Suppressor macrophage treated with lipopolysaccharide for 1 hour (primary cell): ENCODE measurements at places on chromosomes 3 and 15.

DNA sequence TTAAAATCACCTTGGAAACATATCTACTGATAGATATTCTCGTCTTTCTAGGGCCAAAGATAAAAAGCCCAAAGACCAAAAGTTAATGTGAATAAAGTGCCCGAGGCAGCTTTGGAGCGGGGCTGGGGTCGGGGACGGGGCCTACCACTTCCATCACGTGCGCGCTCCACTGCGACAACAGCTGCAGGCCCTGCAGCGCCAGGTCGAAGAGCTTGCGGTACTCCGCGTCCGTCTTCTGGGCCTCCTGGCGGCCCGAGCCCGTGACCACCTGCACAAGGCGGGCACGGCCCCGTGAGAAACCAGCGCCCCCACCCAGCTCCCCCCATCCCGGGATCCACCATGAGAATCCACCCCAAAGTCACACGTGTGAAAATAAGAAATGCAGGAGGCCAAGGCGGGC is 52.4 kb downstream of the CYFIP1 start:
- no peak for DNase-seq

GRCh38 chr3:184192889-184193288 is 6.9 kb downstream of the ABCF3 start:
- no peak for DNase-seq

- peak; percentile 30 for DNase-seq
Measured at GRCh38 chr3:185175370-185175987, 22.6 kb upstream of the C3orf70 start.

- DNase-seq, result no peak
Measured at GRCh38 chr3:29789686-29790085, 508.8 kb downstream of the RBMS3 start.

DNA sequence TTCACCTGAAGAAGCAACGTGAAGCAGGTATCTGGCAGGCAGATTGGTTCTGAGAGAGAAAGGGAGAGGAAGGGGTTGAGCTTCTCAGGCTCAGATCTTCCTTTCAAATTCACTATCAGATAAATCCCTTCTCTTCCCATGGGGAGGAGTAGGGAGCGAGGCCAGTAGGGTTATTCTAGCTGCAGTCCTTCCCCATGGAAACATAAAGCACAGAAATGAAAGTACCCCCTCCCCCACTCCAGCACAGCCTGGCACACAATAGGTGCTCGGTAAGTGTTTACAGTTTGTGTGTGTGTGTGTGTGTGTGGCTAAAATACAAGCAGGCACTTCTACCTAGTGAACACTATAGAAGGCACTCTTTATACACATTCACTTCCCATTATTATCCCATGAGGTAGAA is 20.8 kb upstream of the VPS8 start:
- no peak for DNase-seq

DNA sequence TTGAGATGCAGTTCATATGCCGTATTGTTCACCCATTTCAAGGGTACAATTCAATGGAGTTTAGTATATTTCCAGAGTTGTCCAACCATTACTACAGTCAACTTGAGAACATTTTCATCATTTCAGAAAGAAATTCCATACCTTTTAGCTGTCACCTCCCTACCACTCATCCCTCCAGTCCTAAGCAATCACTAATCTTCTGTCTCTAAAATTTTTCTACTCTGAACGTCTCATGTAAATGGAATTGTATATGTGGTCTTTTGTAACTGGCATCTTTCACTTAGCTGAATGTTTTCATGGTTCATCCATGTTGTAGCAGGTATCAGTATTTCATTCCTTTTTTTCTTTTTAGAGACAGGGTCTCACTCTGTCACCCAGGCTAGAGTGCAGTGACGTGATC is 51.1 kb downstream of the CMTM7 start:
- no peak for DNase-seq

GRCh38 chr3:166877971-166878370 is 502.1 kb downstream of the ZBBX start:
- no peak for DNase-seq

DNA sequence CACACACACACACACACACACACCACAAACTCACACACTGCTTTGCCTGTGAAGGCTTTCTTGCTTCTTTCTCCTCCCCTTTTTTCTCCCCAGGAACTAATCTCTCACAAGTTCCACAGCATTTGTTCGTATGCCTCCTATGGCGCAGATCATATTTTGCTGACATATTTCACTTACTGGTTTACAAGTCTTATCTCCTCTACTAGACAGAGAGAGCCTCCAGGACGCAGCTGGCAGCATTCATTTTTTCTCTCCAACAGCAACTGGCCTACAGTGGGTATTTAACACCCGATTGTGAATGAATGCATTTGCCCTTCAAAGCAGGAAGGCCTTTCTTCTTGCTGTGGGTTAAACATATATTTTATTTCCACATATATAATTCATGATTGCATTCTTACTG is 47.0 kb upstream of the DLG1 start:
- no peak for DNase-seq

DNA sequence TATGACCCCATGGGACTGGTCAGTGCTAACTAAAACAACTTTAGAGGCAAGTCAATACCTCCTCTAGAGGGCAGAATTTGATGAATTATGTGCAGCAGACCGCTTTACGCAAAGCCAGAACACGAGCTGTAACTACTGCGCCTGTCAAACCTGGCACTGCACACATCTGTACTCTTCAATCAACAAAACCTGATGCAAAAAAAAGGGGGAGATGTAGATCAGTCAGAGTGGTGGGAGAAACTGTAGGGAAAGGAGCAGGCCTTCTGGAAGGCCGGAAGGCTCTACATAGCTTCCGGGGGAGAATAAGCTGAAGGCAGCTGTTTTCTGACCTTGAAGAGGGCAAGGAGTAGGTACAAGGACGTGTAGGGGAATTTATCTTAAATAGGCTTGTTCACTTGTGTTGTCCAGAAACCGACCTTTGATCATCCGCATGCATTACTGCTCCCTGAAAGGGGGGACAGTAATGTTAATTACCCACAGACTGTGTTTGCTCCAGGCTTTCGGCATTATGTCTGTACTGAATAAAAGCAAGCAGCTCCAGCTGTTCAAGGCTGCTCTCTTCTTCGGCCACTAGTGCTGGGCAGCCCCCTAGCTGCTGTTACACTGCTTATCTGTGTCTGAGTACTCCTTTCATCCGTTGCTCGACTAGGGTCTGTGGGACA is 41.0 kb downstream of the GPR160 start:
- no peak for DNase-seq

DNA sequence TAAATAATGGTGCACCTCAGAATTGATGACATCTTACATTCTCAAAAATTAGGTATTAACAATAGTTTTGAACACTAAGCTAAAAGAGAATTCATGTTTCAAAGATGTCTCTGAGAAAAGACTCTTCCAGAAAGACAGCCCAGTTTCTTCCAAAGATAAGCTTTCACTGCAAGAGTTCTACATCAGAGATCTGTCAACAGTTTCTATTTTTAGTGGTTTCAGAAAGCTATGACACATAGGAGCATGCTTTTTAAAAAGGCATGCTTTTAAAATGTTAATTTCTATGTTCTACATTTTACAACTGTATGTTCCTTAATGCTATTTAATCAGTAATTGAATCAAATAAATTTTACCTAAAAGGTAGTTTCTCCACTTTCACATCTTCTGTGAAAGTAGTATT is 88.2 kb downstream of the PLOD2 start:
- DNase-seq, result no peak

DNA sequence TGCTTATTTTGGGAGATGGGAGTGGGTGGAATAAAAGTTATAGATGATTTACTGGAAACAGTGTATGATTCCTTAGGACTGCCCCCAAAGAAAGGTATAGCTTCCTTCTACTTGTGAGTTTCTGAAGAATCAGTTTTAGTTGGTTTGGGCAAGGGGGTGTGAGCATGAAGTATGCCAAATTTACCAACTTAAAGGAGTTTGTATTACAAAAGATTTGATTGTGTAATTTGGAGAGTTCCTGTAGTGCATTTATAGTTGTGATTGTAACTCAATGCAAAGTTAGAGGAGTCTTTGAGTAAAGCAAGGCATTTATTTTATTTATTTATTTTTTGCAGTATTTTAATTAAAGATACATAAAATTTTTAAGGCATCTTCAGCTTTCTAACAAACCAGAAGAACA is 42.8 kb downstream of the TSC22D2 start:
- DNase-seq, result peak; percentile 68
